ENCODE measurements at places on chromosomes 11 and 22.

DNA sequence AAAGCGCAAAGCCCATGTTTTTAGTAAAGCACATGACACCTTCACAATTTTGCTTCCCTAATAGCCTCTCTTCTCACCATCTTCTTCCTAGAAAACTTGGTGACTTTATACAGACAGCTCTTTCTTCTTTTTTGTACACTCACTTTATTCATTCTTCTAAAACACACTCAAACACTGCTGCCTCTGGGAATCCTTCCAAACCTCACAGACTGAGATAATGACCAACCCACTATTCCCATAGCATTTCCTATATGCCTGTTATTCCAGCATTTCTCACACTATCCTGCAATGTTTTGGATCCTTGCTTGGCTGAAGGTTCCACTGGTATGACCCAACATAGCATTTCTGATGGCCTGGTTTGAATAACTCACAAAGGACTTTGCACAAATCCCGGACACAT is 442.1 kb upstream of the CCDC90B start:
- H3K27me3 ChIP-seq: peaks cover 14% of the 10 kb centered on the region
- H3K4me3 ChIP-seq: no peak overlapping the region
- H3K4me1 ChIP-seq: no peaks in the 10 kb centered on the region
- H3K27ac ChIP-seq: no peak overlapping the region
- no peaks in the 10 kb centered on the region for H3K36me3 ChIP-seq

- H3K4me3 ChIP-seq: peak within 1 kb of the TSS; percentile 92
- peaks cover 8% of the 10 kb centered on the region for H3K36me3 ChIP-seq
- peak within 1 kb of the TSS; percentile 87 for H3K27ac ChIP-seq
These were observed at the start of gene TMEM25 for GRCh38 chr11:118530683-118531596. Gene TMEM25 (plus strand): TSS chr11:118531192. CDS start chr11:118531802, 610 bp downstream.

DNA sequence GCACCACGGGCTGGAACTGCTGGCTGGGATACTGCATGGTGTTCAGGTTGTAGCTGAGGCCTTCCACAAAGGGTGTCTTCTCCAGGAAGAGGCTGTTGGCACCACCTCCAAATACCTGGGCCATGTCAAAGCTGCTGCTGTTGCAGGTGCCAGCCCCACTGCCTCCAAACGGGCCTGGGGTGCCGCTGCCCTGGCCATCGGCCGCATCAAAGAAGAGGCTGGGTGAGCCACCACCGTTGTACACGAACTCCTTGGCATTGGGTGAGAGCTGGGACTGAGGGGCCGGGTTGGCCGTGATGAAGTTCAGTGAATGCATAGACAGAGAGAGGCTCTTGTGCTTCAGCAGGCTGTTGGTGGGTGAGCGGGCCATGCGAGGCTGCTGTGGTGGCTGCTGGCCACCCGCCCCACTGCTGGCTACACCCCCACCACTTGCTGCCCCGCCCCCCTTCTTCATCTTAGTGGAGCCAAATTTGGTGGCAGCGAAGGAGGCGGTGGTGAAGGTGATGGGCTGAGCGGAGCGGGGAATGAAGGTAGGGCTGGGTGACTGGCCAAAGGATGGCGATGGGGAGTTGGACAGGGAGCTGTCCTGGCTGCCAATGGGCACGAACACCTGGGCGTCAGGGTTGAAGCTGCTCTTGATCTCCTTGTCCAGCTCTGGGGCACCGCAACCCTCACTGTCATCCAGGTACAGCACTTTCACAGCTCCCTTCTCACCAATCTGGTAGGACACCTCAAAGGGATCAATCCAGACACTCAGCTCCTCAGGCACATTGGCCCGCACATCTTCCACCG is 10.1 kb downstream of the TOB2 start:
- H3K27ac ChIP-seq: no peak overlapping the region
- H3K36me3 ChIP-seq: peaks cover 32% of the 10 kb centered on the region
- H3K4me1 ChIP-seq: peaks cover 5% of the 10 kb centered on the region
- no peak for DNase-seq
- no peaks in the 10 kb centered on the region for H3K27me3 ChIP-seq

- DNase-seq: no peak
- H3K27ac ChIP-seq: no peak overlapping the region
- H3K27me3 ChIP-seq: peaks cover 59% of the 10 kb centered on the region
- no peaks in the 10 kb centered on the region for H3K36me3 ChIP-seq
These were observed 10.3 kb upstream of the CDON start for GRCh38 chr11:126072801-126073594.

DNA sequence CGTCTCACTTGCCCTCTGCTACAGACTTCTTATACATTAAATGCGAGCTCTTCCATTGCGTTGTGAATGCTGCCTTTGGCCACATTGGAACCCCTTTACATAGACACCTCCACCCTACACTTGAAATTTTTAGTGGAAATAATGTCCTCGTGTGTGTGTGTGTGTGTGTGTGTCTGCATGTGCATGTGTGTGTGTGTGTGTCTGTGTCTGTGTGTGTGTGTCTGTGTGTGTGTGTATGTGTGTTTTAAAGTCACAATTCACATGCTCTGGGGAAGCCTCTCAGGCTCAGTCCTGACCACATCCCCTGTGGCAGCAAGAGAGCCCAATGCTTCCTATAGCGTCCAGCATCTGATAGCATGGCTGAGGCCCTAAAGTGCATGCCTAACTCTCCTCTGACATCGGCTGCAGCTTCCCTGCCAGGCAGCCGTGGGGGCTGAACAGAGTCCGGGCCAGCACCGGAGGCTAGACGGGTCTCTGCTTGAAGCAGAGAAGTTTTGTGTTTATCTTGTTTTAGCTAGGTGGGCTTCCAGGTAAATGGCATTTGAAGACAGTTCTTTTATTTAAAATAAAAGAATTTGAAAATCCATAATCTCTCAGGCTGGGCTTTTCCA is 64.5 kb upstream of the EMID1 start:
- no peaks in the 10 kb centered on the region for H3K36me3 ChIP-seq
- H3K27me3 ChIP-seq: peaks cover 23% of the 10 kb centered on the region
- H3K27ac ChIP-seq: no peak overlapping the region
- no peak for DNase-seq
- no peak overlapping the region for H3K4me3 ChIP-seq

- H3K4me3 ChIP-seq: no peak overlapping the region
- peaks cover 35% of the 10 kb centered on the region for H3K36me3 ChIP-seq
- H3K27me3 ChIP-seq: no peaks in the 10 kb centered on the region
- no peak overlapping the region for H3K27ac ChIP-seq
These were observed 6.8 kb downstream of the TBC1D22A start for GRCh38 chr22:46769191-46769675.

- peaks cover 1% of the 10 kb centered on the region for H3K36me3 ChIP-seq
- peaks cover 29% of the 10 kb centered on the region for H3K27me3 ChIP-seq
- peak; percentile 30 for DNase-seq
- H3K4me1 ChIP-seq: peaks cover 12% of the 10 kb centered on the region
- no peak overlapping the region for H3K4me3 ChIP-seq
These were observed 10.1 kb upstream of the B4GALNT4 start for GRCh38 chr11:359181-359714.

DNA sequence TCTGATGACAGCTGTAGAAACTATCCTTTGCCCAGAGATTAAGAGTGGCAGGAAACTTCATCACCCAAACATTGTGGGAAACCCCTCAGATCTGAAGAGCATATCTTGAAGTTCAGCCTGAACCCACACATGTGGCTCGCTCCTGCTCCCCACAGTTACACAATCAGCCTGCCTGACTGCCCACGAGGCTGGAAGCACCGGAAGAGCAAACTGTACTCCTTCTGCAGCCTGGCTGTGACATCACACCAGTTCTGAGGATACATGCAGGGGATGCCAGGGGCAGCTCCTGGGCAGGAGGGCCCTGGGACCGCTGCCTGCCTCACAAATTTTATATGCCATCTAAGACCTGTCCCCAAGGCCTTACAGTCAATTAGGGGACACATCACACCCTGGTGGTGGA is 444.4 kb downstream of the BUD13 start:
- peaks cover 4% of the 10 kb centered on the region for H3K27me3 ChIP-seq
- DNase-seq: no peak
- no peaks in the 10 kb centered on the region for H3K36me3 ChIP-seq
- H3K4me3 ChIP-seq: no peak overlapping the region
- H3K27ac ChIP-seq: no peak overlapping the region
- H3K4me1 ChIP-seq: no peaks in the 10 kb centered on the region

DNA sequence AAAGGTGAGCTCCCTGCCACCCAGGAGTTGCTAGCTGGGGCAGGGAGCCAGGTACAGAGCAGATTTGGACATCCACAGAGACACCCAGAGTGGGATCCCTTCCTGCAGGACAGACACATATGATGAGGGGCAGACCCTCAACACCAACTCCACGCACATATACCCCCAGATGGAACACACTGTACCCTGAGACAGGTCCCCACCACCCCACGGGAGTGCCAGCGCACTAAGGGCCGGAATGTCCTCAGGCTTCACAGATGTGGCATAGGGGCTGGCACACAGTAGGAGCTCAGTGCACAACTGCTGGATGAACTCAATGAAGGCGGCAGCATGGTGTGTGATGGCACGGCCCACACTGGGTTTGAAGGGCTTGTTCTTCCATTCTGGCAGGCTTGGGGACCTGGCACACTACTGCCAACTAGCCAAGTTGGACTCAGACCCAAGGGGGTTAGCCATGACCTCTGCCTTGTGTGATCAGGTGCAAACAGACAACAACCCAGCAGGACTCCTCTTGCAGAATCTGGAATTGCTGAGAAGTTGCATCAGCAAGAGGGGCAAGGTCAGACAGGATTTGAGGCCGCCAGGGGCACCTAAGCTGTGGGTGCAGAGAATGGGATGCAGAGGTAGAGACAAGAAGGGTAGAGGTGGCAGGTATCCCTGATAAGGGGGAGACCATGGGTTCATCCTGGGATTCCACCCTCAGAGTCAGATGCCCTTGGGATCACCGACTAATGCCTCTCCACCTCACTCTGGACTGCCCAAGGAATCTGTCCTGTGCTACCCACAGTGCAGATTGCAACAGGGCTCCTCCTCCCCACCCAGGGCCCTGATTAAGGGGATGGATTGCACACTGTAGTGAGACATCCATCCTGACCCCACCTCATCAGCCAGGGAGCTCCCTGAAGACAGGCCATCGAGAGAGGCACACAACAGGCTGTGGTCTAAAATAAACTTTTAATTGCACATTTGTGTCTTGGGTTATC is 2.4 kb downstream of the C22orf15 start:
- DNase-seq: no peak
- peaks cover 12% of the 10 kb centered on the region for H3K36me3 ChIP-seq
- H3K4me3 ChIP-seq: peak overlapping the region; percentile 3
- peaks cover 14% of the 10 kb centered on the region for H3K27me3 ChIP-seq

GRCh38 chr11:63940786-63941185 is 2.0 kb downstream of the NAA40 start:
- DNase-seq: no peak
- no peak overlapping the region for H3K27ac ChIP-seq
- H3K27me3 ChIP-seq: peaks cover 4% of the 10 kb centered on the region
- peaks cover 44% of the 10 kb centered on the region for H3K4me1 ChIP-seq
- peak overlapping the region; percentile 83 for H3K4me3 ChIP-seq

GRCh38 chr11:93520726-93521509 is 22.3 kb downstream of the SMCO4 start:
- DNase-seq: no peak
- peak overlapping the region; percentile 0 for H3K27ac ChIP-seq
- no peak overlapping the region for H3K4me3 ChIP-seq
- peaks cover 5% of the 10 kb centered on the region for H3K36me3 ChIP-seq

DNA sequence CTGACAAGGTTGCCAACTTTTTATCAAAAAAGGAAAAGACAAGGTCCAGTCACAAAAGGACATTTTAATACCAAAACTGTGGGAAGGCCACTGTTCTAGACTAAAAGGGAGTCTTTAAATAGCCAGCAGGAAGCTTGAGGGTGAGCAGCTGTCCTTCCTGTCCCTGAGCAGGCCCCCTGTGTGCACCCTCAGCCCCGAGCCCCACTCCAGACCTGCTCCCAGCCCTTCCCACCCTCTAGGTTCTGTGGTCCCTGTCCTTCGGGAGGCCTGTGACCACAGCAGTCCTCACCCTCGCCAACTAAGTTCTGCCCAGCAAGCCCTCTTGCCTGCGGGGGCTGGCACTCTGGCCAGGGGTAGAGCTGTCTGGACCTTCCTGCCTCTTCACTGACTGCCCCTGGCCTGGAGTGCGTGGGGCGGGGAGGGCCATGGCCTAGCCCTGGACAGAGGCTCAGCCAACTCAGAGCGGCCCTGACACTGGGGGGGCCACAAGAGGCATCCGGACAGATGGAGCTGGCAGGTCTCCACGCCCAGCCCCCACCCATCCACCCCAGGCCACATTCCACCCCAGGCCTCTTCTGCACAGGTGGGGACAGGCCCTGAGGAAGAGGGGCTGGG is 1.6 kb upstream of the PLXNB2 start:
- no peaks in the 10 kb centered on the region for H3K36me3 ChIP-seq
- peak overlapping the region; percentile 49 for H3K4me3 ChIP-seq
- H3K27ac ChIP-seq: no peak overlapping the region
- H3K4me1 ChIP-seq: peaks cover 25% of the 10 kb centered on the region

GRCh38 chr11:84136926-84137325 is 850.8 kb upstream of the CCDC90B start:
- no peaks in the 10 kb centered on the region for H3K27me3 ChIP-seq
- no peaks in the 10 kb centered on the region for H3K36me3 ChIP-seq
- H3K4me1 ChIP-seq: no peaks in the 10 kb centered on the region

DNA sequence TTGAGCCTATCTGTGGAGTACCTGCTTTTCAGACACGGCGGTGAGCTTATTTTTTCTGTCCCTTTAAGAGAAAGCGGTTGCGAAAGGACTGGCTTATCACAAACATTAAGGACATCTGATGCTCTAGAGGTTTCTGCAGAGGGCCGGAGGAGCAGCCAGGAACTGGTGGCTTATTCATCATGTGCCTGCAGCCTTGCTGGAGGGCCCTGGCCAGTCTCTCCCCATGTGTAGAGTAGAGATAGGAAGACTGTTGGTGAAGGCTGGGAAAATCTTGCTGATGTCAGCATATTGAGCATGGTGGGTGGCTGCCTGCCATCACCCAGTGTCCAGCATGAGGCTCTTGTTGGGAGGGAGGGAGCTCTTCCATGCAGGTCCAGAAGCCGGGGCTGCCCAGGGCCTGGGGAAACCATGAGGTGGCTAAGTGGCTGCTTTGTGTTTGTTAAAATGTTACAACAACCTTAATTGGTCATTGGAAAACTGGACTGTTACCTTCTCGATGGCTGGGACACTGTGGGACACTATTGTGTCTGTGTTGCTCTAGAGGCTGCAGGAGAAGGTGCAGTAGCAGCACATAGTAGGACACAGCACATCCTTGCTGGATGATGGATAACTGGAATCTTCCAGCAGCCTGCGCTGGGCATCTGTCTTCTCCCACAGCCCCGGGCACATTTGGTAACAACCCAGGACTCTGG is 54.3 kb downstream of the TSPAN18 start:
- H3K27ac ChIP-seq: no peak overlapping the region
- peaks cover 5% of the 10 kb centered on the region for H3K4me1 ChIP-seq
- no peaks in the 10 kb centered on the region for H3K27me3 ChIP-seq
- no peak overlapping the region for H3K4me3 ChIP-seq
- peak; percentile 10 for DNase-seq
- no peaks in the 10 kb centered on the region for H3K36me3 ChIP-seq

DNA sequence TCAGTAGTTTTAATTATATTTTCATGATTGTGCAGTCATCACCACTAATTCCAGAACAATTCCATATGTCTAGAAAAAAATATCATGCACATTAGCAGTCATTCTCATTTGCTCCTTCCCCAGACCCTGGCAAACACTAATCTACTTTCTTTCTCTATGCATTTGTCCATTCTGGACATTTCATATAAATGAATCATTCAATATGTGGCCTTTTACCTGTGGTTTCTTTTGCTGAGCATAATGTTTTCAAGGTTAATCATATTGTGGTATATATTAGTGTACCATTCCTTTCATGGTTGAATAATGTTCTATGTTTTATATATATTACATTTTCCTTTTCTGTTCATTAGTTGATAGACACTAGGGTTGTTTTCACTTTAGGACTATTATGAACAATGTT is 811.1 kb upstream of the RAG2 start:
- H3K36me3 ChIP-seq: no peaks in the 10 kb centered on the region
- no peak overlapping the region for H3K4me3 ChIP-seq
- no peak for DNase-seq
- no peaks in the 10 kb centered on the region for H3K27me3 ChIP-seq
- H3K4me1 ChIP-seq: no peaks in the 10 kb centered on the region

Data from activated naive CD4-positive, alpha-beta T cell treated with anti-CD3 and anti-CD28 coated beads, Interleukin-2, amount 10 ng/mL, durations not matched to agents 7 days and 5 days (primary cell).